Gastroesophageal sphincter (tissue), 4 donors: ENCODE measurements at places on chromosomes 13 and 19.

- no peak for ATAC-seq
Measured at GRCh38 chr13:113446488-113446854, 6.8 kb downstream of the ADPRHL1 start.

GRCh38 chr13:109737606-109738005 is 48.8 kb downstream of the IRS2 start:
- ATAC-seq = no peak

DNA sequence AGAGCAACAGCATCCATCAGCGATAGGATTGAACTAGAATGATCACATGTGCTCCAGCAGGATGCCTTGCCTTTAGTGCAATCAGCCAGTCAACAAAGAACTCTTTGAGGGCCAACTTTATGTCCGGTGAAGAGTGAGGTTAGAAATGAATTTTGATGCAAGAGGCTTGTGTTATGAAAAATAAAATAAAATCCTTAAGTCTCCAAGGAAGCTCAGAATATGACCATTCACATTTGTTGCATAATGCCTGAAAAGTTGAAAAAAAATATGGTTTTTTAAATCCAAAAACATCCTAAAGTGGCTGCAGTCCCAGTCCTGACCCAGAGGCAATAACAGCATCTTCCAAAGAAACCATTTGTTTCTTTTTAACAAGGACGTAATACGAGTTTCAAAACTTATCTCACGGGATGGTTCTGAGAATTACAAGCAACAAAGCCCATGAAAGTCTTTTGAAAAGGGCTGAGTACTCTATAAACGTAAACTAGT is 61.3 kb downstream of the DCLK1 start:
- peak; percentile 83 for ATAC-seq

DNA sequence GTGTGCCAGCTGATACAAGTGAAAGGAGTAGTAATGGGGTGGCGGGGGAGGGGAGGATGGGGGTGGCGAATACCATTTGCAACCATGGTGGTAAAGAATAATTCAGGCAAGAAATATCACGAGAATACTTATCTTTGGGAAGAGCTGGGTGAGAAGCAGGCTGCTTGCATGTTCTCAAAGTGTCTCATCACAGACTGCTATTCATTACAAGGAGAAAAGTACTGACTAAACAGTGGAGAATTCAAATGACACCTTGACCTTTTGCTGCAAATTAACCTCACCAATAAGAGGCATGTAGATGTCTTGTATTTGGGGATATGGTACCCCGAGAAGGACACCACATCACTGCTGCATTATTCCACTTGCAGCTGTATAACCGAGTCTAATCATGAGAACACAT is 585.7 kb upstream of the GPC6 start:
- ATAC-seq = no peak

GRCh38 chr13:94063848-94064247 is 415.6 kb downstream of the DCT start:
- ATAC-seq = no peak

DNA sequence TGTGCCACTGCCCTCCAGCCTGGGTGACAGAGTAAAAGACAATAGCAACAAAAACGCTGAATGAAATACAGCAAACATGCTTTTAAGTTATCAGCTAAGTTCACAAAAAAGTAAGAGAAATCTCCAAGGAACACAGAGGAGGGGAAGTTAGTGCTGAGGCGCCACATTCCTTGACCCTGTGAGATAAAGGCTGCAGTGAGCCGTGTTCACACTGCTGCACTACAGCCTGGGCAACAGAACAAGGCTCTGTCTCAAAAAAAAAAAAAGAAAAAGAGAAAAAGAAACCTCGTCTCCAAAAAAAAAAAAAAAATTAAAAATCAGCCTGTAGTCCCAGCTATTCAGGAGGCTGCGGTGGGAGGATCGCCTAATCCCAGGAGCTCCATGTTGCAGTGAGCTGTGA is 16.3 kb upstream of the DOCK6 start:
- no peak for ATAC-seq

DNA sequence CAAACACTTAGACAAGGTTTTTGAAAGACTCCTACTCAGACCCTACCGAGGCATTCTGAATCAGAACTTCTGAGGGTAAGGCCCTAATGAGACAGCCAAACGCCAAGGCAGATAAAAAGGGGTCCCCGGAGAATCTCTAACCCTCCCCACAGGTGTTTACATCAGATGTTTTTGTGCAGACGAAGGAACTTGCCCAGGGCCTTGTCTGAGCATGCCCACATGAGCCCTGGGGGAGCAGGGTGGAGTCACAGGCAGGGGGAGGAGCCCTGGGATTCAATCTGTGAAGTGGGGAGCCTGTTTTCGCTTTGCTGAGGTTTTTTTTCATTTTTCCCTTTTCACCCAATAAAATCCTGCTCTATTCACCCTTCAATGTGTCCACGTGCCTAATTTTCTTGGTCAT is 61.6 kb upstream of the MED4 start:
- no peak for ATAC-seq

DNA sequence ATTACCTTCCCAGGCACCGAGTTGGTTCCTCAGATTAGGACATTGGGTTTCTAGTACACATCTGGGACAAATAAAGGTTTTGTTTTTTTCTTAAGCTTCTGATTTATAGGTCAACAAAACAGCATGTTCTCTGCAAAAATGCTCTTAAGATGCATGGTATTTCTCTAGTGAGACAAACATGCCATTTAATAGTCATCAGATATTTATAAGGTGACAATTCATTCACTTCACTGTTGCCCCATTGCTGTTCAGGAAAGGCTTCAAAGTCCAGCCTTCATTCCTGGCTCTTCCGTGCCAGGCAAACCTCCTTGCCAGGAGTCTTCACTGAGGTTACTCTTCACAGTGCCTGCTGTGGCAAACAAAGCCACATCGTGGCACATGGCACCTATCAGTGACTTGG is 156.3 kb upstream of the FNDC3A start:
- ATAC-seq = no peak

DNA sequence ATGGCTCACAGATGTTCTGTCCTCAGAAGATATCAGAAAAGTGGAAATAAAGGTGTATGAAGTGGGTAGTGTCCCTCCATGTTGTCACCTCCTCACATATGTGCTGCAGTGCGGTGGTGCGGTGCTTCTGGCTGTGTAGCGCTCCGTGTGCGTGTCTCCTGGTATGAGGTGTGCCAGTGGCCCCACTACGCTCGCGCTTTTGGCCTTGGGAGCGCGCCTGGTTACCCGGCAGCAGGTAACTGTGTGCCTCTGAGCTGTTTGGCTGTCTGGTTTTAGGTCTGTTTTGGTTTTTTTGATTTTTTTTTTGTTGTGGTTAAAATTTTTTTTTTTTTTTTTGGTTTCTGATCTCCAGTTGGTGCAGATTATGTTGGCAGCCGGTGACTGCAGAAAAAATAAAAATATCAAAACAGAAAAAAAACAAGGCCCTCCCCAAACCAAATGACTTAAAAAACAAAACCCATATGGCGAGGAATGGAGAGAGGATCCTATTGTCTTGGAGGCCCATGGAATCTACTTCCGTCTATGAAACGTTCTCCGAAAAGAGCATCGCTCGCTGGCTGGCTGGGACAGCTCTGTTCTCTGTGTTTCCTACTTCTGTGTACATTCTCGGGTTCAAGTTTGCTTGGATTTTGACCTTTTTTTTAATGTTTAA is 7.9 kb downstream of the HNRNPL start:
- ATAC-seq = no peak

DNA sequence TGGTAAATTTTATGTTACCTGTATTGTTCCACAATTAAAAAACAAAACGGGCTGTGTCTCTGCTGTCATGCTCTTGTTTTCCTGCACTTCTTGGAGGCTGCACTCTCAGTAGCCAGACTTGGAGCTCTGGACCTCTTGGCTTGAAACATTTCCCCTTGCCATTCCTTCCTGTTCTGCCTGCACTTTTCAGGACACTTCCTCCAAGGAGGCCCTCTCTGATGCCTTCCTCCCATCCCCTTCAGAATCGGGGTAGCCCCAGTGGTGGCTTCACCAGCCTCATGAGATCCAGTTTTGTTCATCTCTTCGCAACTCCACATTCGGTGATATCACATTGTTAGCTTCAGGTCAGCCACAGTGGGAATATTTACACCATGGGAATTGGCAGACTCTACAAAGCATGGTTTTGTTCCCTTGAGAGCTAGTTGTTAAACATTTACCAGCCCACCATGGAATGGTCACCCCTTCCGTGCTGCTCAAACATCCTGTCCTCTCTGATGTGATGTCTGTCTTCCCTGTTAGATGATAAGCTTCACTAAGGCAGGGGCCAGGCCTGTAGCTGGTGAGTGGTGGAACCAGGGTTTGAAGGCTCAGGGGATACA is 40.2 kb upstream of the PEG3 start:
- ATAC-seq = no peak

DNA sequence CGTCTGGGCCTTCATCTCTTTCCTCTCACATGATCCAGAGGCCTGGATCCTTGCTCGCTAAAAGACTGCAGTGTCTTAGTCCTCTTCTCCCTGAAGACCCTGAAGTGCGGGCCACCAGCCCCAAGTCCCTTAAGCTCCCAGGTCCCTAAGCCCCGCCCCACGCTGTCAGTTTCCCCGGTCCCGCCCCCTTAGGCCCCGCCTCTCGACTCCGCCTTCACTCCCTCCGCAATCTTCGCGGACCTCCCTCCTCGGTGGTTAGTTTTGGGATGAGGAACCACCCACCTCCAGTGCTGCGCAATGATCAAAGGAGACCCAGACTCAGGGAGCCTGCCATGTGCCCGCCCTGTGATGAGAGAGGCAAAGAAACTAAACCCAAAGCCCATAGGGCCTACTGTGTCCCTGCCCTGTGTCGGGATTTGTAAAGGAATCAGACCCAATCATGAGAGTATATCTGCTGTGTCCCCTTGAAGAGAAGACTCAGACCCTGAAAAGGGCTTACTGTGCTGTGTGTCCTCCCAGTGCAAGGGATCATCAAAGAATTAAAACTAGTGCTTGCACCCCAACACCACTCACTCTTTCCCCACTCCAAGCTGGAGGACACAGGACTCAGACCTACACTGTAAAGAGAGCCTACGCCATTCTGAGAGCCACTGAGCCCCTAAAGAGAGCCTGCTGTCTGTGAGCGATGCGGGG is 3.0 kb upstream of the COX6B1 start:
- peak; percentile 46 for ATAC-seq

- no peak for ATAC-seq
Measured at GRCh38 chr13:85497652-85498051, 301.6 kb downstream of the SLITRK6 start.

DNA sequence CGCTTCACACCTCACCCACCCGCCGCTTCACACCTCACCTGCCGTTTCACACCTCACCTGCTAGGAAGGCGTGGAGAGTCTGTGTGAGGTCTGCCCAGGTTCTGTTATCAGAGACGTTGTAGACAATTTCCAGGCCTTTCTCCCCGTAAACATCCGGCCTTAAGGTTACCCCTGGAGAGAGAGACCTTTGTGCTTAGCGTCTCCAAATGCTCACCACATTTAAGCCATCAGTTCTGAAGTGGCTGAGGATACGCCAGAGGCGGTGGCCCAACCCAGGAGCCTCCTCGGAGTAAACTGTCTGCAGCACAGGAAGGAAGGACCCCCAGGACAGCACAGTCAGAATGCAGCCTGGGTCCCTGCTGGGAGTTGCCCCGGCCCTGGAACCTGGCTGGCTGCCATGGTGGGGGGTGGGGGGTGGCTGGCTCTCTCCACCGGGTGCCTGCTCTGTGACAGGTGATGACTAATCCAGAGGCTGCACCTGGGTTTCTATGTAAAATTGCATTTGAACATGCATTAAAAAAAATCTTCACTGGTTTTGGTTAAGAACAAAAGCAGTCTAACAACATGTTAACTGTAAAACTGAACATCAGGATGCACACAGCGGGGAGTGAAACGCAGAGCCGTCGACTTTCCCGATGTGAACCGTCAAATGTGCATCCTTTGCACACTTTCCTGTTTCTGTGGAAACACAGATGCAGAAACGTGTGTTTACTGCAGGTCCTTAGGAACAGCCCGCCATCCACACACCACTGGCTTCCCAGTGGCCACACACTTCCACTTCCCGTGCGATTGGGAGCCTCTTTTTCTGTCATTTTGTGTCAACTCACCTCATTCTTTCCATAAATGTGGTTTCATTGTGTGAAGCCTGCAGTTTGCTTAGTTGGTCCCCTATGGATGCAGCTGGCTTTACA is 4.5 kb downstream of the ATP4B start:
- no peak for ATAC-seq

- no peak for ATAC-seq
Measured at GRCh38 chr13:36907266-36907665, 12.8 kb downstream of the SMAD9 start.

GRCh38 chr13:44049081-44049945 is 169.6 kb downstream of the LACC1 start:
- no peak for ATAC-seq

DNA sequence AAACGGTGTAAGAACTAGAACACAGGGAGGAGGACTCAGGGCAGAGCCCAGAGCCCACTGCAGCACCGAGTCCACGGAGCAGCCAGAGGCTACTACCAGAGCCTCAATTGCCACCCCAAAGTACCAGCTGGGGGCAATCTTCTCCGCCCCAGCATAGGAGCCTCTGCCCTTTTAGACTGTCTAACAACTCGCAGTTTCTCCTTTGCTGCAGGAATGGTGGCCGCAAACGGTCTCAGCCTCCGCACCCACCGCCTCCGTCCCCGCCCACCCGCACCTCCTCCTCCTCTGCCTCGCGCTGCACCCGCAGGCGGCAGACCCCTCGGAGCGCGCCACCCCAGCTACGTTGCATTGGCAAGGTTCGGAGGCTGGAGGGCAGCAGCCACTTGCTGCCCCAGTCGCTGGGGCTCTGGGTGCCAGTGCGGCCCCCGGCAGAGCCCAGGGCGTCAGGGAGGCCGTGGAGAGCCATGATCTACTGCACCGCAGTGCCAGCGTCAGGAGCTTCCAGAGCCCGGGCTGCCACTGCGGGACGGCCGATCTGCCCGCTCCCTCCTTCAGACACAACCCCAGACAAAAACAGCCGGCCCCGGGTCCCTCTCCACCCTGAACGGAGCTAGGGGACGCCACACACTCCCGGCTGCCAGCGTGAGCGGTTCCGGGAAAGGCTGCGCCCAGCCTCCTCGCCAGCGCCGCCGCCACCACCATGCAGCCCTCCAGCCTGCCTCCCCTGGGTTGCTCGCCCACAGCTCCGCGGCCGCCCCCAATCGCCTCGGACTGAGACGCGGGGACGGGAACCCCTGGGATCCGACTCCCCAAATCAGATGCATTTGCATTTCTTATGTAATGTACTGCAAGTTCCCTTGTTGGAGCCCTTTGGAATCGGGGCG is 1.8 kb downstream of the FGF14 start:
- peak; percentile 44 for ATAC-seq

- ATAC-seq = no peak
Measured at GRCh38 chr19:50819636-50820035, 4.0 kb downstream of the KLK1 start.

- no peak for ATAC-seq
Measured at GRCh38 chr13:67736646-67737420, 506.7 kb upstream of the PCDH9 start.

DNA sequence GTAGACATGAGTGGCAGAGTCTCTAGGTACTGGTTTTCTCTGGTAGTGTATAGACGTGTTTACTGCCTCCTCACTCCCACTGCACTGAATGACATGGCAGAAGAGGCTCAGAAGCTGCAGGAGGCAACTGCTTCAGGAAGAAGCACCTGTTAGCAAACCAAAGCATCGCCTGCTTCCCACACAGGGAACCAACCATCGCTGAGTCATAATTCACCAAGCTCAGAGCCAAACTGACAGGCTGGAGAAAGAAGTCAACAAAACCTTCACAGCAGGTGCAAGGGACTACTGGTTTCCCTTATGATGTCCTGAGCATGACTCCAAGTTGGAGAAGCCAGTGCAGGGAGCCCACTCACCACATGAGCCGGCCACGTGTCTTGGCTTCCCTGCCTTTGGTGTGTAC is 69.8 kb downstream of the KCTD12 start:
- ATAC-seq = no peak

- ATAC-seq = peak; percentile 11
Measured at GRCh38 chr19:55258476-55258827, 365 bp downstream of the PPP6R1 start.

- ATAC-seq = no peak
Measured at GRCh38 chr13:86765462-86765861, 905.7 kb upstream of the SLITRK5 start.
